ENCODE measurements at places on chromosomes 6 and 20.

- DNase-seq: no peak
Measured at GRCh38 chr6:152184917-152185574, 377.6 kb downstream of the ESR1 start.

- no peak for DNase-seq
Measured at GRCh38 chr6:130396722-130397121, 30.9 kb downstream of the TMEM200A start.

DNA sequence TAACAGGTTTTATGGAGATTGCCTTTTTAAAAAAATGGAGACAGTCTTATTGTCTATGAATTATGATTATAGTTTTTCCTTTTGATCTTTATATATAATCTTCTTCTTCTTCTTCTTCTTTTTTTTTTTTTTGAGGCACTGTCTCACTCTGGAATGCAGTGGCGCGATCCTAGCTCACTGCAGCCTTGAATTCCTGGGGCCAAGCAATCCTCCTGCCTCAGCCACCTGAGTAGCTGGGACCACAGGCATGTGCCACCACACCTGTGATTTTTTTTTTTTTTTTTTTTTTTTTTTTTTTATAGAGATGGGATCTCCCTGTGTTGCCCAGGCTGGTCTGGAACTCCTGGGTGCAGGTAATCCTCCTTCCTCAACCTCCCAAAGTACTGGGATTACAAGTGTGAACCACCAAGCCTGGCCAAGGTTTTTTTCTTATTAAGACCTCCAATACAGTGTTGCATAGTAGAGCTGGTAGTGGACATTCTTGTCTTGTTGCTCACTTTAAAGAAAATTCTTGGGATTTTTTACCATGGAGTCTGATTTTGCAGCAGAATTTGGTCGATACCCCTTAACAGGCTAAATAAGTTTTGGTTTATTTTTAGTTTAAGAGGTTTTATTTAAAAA is 46.5 kb downstream of the STK4 start:
- DNase-seq: no peak

GRCh38 chr20:18011951-18012645 is 43.3 kb downstream of the MGME1 start:
- no peak for DNase-seq

DNA sequence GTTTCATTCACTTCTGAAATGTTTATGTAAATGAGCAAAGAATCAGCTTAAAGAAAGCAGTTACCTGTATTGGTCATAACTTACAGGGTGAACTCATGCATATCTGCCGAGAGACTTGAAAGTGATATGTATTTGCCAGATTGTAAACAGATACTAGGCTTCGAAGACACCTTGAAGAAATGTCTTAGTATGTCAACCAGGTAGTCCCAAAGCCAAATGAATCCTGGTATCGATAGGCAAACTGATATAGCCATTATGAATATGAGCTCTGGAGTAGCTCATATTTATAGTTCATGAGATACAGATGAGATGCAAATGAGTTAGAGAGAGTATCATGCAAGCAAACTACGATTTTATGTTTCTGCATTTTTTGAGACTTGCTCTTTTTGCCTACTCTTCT is 55.8 kb downstream of the RNF182 start:
- no peak for DNase-seq

DNA sequence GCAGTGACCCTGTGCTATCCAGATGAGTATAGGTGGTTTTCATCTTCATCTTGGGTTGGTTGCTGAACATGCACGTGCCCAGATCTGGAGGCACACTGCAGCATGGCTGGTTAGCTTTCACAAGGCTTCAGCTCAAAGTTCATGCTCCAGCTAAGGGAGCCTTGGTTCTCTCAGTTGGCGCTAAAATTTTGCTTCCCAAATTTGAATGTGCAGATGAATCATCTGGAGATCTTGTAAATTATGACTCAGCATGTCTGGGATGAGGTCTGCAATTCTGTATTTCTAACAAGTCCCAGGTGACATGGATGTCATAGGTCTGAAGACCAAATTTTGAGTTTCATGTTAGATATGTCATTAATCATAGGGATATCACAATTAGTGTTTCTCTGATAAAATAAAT is 230.8 kb downstream of the FOXA2 start:
- no peak for DNase-seq

- peak; percentile 65 for DNase-seq
Measured at GRCh38 chr6:12286373-12287110, 3.6 kb upstream of the EDN1 start.

- DNase-seq: no peak
Measured at GRCh38 chr6:134451529-134451928, 133.6 kb upstream of the SGK1 start.

- no peak for DNase-seq
Measured at GRCh38 chr6:147065786-147066185, 138.4 kb upstream of the STXBP5 start.

GRCh38 chr20:57708694-57709673 is 831 bp downstream of the PMEPA1 start:
- DNase-seq: no peak

DNA sequence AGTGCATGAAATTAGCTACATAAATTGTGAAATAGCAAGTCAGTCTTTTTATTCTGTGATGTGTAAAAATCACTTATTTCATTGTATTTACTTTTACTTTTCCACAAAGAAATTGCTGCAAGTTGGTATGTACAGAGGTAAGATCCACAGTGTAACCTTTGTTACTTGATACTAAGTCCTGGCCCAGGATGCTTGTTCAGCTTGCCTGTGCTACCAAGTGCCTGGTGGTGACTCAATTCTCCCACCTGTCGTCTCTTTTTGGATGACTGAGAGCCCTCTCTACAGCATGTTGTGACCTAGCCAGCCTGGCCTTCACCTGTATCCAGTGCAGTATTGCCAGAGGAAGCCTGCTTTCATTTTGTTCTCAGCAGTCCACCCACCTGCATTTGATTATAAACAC is 54.9 kb downstream of the ANKRD6 start:
- no peak for DNase-seq

- DNase-seq: no peak
Measured at GRCh38 chr20:9161311-9161710, 92.4 kb downstream of the PLCB4 start.

DNA sequence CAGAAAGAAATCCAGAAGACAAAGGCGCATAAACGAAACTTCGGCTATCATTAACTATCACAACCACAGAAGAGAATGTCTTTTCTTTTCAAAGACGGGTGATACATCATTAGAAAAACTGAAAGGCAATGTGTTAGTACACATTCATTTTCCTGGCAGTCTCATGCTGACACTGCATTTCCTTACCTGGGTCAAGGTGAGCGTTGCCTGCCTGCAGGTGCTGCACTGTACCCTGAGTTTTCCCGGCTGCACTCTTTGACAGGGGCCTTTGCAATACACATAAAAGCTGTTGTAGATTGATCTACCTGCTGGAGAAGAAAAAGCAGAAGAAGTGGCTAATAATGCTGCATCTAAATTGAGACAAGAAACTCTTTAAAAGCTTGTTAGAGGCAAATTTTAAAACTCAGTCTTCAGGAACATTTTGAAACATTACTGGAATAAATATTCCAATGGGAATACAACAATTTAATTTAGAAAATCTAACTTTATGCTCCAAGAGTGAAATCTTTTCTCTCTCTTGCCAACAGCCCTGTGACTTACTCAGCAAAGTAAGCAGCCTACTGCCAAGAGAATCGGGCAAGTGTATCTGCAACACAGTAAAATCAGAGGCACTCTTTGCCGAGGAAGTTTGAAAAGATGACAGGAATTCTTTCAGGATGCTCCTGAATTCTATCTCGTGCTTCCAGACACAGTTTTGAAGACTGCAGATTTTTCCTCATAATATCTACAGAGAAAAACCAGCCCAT is 526.4 kb downstream of the PRKN start:
- DNase-seq: no peak

- no peak for DNase-seq
Measured at GRCh38 chr6:93365445-93365844, 53.9 kb downstream of the EPHA7 start.

GRCh38 chr6:150915880-150916265 is 50.4 kb downstream of the MTHFD1L start:
- DNase-seq: no peak

GRCh38 chr20:10586296-10586695 is 87.5 kb downstream of the JAG1 start:
- DNase-seq: no peak

DNA sequence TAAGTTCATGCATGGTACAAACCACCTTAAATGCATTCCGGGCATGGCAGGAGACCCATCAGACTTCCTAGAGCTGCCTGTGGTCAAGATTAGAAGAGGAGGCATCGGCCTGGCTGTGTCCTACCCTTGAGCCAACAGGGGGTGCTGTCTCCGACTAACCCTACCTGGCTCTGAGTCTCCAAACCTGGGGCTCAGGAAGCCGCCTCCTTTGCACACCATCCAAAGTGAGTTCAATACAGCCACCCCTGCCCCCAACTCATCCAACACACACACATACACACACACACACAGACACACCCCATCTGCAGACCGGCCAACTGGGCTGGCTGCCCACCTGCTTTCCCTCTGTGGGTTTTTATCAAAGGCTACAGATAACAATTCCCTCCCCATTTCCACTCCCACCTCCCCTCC is 77.0 kb downstream of the JPH2 start:
- DNase-seq: no peak

DNA sequence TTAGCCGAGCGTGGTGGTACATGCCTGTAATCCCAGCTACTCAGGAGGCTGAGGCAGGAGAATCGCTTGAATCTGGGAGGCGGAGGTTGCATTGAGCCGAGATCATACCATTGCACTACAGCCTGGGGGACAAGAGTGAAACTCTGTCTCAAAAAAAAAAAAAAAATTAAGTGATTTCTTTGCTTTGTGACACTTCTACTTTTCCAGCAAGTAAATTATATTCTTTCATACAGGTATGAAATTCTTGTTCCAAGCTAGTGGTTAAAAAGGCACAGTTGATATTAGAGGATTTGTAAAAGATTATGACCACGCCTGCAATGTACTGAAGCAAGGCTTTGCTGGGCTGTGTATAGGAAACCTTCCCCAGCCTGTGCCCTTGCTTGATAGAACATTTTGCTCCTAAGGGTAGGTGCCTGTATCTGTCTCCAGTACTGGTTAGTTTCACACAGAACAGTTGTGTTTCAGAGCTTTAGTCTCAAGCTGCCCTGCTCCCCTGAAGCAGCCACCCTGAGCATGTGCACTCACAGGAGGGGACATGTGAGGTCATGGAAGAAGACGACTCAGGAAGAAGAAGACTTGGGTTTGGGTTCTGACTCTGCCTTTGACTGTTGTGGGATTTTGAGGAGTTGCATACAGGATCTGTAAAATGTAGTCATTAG is 10.2 kb downstream of the PTPN1 start:
- DNase-seq: no peak

GRCh38 chr6:157613011-157613522 is 210.0 kb upstream of the SNX9 start:
- DNase-seq: peak; percentile 65

DNA sequence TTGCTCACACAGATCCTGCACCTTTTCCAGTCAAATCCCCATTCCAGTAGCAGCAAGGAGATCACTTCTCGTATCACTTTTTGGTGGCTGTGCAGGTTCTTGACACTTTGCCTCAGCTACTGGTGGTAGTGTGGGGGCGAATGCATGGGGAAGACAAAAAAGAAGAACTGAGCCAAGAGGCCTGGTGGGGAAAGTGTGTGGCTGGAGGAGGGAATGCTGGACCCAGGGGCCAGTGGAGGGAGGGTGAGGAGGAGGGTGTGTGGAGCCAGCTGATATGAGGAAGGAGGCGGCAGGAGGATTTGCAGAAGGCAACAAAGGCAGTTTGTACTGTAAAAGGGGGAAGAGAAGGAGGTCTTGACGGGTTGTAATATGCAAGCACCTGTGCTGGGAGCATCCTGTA is 15.7 kb upstream of the HLA-C start:
- DNase-seq: no peak

GRCh38 chr6:71332012-71332411 is 43.4 kb downstream of the OGFRL1 start:
- no peak for DNase-seq

- DNase-seq: no peak
Measured at GRCh38 chr20:17675519-17676377, 6.3 kb downstream of the RRBP1 start.

DNA sequence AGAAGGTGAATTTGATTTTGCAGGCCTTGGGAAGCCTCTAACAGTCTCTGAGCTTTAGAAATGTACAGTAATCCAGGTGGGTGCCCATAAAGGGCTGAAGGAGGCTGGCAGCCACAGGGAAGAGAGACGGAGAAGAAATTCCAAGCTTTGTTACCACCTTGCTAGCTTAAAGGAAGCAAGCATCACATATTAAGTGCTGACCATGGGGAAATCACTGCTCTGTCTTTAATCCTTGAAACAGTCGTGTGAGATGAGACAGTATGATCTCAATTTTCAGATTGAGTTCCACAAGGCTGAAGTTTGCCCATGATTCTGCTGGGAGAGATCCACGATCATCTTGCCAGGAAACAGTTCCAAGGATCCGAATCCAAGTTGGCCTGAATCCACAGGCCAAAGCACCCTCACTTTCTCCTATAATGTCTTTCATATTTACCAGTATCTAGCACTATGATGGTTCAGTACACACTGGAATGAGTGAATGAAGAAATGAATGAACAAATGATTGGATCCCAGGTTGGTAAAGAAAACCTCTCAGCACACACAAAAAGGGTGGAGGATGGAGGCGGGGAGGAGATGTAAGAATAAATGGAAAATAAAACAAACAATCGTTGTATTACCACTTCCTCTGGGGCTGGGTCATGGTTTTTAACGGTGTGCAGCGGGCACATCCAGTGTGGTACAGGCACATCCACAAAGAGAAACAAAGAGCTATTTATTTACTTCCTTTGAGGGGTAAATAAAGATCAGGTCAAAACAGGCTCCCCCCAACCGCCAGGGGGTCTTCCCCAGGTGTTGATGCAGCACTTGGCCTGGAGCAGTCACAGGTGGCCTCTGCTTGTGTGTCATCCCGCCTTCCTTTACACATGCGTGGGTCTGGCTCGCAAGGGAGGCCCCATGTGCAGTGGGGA is 28.2 kb upstream of the TAF8 start:
- no peak for DNase-seq

DNA sequence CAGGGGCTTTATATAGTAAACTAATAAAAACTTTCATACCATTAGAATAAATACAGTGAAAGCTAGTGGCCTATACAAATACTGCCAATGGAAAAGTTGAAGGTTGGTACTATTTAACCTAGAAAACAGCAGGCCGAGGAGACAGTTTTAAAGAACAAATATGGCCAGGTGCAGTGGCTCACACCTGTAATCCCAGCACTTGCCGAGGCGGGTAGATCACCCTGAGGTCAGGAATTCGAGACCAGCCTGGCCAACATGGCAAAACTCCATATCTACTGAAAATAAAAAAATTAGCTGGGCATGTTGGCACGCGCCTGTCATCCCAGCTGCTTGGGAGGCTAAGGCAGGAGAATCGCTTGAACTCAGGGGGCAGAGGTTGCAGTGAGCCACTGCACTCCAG is 24.8 kb downstream of the GLYATL3 start:
- DNase-seq: no peak

DNA sequence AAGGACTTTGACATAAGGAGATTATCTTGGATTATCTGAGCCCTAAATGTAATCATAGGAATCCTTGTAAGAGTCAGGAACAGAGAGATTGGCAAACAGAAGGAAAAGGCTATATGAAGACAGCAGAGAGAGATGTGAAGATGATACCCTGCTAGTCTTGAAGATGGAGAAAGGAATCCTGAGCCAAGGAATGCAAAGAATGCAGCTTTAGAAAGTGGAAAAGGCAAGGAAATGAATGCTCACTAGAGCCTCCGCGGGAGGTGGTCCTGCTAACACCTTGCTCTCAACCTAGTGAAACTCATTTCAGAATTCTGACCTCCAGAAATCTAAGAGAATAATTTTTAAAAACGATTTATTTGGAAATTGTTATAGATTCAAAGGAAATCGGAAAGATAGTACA is 117.1 kb downstream of the TBXT start:
- no peak for DNase-seq

- DNase-seq: no peak
Measured at GRCh38 chr20:62405108-62405980, 1.7 kb downstream of the CABLES2 start.

GRCh38 chr20:17647391-17648314 is 34.4 kb downstream of the RRBP1 start:
- DNase-seq: no peak

Data from AG04449 (cell line).